Nucleus accumbens (tissue), 56 donors: ENCODE measurements at places on chromosomes 4 and X.

DNA sequence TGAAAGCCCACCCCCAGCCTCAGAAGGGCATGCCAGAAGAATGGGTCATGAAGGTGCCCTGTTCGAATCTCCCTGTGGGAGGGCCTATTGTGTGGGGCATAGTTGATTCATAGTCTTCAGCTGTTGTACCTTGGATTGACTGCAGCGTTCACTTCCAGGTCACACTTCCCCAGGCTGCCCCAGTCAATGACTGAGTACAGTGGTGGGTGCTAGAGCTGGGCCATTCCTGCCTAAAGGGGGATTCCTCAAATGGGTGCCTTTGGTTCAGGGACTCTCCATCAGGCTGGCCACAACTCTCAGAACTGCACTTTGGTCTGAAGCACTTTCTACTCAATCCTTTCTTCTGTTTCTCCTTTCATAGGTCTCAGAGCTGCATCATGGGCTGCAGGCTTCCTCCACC lies 35.0 kb upstream of the RASGEF1B start:
- DNase-seq = no peak

GRCh38 chr4:135777361-135777760 lies 1575.8 kb upstream of the PABPC4L start:
- DNase-seq = no peak

- no peak for DNase-seq
These were observed 23.3 kb upstream of the ARX start for GRCh38 chrX:25039036-25039435.

DNA sequence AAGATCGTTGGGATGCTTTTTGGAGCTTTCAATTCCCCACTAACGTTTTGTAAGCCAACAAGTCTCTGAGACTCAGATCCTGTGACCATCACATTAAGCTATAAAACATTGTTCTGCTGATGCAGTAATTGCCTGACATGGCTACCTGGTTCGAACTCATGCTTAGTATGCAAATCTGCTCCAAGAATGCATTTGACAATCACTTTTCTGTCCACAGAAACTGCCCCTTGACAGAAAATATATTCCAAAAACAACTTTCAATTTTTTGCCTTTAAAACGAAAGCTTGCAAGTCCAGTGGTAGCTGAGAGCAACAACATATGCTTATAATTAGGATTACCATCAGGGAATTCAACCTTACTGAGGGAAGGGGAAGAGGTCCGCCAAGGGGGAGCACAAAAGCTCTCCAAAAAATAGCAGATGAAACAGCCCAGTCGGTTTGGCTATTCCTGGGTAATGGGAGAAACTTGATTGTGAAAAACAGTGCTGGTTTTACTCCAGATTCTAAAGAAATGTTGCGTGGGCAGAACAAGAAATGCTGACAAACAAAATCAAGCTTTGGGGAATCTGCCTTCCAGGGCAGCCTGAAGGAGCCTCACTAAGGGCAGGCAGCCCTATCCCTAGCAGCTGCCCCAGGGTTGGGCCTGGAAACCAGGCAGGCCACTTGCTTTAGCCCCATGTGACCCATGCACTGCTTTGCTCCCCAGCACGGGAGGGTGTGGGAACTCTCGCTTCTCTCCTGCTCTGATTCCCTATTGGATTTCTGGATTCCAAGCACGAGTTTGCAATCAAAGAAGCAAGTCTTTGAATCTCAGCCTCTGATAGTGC lies 160.7 kb upstream of the LDB2 start:
- no peak for DNase-seq

DNA sequence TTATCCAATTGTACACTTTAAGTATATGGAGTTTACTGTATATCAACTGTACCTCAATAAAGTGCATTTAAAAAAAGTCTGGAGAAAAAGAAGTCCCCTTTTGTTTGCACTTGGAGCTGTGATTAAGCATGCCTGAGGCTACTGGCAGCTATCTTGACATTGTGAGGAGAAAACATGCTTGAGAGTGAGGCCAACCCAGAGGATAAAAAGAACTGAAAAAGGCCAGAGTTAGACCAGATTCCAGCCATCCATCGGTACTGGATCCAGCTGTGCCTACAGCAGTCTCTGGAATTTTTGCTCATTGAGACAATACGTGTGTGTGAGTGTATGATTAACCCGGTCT lies 57.4 kb downstream of the LGI2 start:
- no peak for DNase-seq

DNA sequence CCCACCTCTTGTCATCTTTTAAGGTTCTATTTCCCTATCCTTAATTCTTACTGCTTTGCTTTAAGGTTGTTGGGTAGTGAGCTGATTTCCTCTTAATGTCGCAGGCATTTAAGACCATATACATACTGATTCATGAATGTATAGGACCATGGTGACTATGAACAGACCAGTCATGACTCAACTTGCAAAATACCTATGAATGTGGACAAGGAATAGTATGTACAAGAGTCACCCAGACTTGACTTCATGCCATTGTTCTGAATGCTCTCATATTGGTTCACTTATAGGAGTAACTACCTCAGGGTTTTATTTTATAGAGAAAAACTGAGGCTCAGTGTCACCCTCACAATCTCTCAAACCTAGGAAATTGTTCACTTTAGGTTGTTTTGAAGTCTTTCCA lies 44.3 kb downstream of the CCNG2 start:
- no peak for DNase-seq

GRCh38 chr4:27198246-27198645 lies 337.6 kb downstream of the STIM2 start:
- no peak for DNase-seq

DNA sequence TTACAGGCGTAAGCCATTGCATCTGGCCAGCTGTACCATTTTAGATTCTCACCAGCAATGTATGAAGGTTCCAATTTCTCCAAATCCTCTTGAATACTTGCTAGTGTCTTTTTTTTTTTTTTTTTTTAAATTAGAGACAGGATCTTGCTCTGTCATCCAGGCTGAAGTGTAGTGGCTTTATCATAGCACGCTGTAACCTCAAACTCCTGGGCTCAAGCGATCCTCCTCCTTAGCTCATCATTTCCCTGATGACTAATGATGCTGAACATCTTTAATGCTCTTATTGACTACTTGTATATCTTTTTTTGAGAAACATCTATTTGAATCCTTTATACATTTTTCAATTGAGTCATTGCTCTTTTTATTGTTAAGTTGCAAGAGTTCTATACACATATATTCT lies 40.3 kb downstream of the HDAC8 start:
- DNase-seq = no peak

- DNase-seq = no peak
These were observed 10.0 kb upstream of the SPP1 start for GRCh38 chr4:87965501-87965975.

GRCh38 chrX:118373538-118373937 lies 27.6 kb downstream of the WDR44 start:
- no peak for DNase-seq

- no peak for DNase-seq
These were observed 106.9 kb downstream of the KDR start for GRCh38 chr4:55018521-55018920.

DNA sequence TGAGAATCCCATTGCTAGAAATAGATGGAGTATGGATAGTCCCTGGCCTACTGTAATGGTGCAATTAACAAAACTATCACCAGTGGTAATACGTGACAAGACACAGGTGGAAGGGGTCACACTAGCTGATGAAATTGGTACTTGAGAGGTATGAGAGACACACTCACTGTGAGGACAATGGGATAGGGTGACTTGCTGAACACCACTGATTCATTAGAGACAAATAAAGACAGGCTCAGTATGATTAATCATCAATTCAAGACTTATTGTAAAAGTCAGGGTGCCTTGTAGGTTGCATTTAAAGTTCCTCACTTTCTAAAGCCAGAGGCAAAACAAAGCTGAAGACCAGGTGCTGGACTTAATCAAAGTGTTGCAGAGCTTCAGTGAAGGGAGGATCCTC lies 361.6 kb upstream of the EMCN start:
- no peak for DNase-seq

- peak; percentile 19 for DNase-seq
These were observed 9.9 kb downstream of the NSG1 start for GRCh38 chr4:4396628-4397440.

GRCh38 chrX:7242613-7243012 lies 94.7 kb upstream of the PUDP start:
- no peak for DNase-seq

- no peak for DNase-seq
These were observed 19.7 kb downstream of the FABP2 start for GRCh38 chr4:119302073-119302832.

- DNase-seq = no peak
These were observed 171.8 kb upstream of the FGF16 start for GRCh38 chrX:77275392-77275791.

GRCh38 chr4:27272217-27272616 lies 411.6 kb downstream of the STIM2 start:
- no peak for DNase-seq

DNA sequence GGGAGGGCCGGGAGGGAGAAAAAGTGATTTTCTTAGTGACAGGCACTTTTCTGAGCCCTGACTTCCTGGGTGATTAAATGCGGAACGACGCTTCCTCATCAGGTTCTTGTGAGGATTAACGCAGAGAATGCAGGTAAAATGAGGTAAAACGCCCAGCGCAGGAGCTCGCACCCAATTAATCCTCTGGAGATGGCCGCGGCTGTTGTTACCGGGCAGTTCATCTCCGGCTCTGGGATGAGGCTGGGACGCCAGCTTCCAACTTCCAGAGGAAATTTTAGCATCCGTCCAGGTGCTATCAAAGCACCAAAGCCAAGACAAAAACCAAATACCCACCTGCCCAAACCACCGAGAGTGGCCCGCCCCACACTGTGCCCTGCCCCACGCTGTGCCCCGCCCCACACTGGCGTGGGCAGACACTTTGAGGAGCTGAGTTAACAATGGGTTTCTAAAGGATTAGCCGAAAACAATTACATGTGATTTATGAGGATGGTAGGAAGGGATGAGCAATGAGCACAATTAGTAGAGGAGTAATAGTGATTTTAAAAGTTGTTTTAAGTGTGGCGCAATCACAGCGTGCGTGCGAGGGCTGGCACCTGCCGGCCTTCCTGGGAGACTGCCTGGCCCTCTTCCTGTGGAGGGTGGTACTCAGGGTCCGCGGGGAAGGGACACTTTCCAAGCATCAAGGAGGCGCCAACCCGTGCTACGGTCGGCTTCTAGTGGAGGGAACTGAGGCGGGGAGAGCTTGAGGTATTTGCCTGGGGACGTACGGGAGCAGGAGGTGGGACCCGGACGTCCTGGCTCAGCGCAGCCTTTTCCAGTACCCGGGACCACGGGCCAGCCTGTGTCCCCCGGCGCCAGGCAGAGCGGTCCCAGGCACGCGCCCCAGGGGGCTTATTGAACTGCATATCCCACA lies 41.6 kb upstream of the ADRA2C start:
- DNase-seq = no peak

DNA sequence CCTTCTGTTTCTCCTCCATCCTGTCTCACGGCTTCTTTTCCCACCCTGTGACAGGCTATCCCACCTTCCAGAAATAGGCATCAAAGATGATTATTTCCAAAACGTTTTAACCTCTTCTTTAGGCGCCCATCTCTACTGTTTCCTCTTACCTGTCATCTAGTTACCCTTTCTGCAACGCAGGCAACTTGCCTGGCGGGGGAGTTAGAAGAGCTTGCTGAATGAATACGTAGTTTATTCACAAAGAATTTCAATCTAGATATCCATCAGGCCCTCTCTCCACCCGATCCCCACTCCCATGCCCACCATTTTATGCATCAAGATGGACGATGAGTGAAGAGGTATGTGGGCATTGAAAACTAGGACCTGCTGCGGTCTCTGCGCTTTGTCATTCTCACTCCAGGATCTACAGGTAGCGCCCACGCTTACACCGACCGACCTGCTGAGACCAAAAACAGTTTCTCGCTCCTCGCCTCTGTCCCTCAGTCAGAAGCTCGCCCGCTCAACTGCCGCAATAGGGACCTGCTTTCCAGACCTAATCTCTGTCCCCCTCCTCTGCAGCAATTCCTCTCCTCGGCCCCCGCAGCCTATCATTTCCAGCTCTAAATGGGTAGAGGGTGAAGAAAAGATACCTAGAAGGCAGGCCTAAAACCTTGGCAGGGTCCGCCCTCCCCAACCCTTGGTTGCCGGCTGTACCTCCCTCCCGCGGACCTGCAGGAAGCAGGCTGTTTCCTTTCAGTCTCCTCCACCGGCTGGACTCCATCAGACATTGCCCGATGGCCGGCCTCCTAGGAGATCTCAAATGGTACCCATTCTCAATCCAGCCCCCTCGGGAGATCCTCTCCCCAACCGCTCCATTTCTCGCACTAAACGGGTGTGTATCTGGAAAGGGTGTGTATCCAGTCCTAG lies 624 bp downstream of the BEX5 start:
- no peak for DNase-seq

DNA sequence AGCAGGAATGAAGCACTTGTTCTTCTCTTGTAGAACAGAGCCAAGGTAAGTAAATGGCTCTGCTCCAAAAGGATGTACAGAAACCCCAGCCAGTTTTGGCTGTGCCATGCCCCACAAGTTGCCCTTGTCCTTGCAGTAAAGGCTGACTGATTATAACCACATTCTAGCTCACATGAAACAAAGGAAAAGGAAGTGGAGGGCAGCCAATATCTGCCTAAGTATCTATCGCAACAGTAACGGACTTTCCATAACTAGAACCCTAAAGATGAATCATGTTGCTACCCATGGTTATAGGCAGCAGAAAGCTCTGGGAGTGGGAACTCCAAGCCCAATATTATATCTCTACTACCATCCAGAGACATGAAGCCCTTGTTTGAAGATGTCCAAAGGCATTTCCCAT lies 95.7 kb downstream of the COMMD8 start:
- no peak for DNase-seq

DNA sequence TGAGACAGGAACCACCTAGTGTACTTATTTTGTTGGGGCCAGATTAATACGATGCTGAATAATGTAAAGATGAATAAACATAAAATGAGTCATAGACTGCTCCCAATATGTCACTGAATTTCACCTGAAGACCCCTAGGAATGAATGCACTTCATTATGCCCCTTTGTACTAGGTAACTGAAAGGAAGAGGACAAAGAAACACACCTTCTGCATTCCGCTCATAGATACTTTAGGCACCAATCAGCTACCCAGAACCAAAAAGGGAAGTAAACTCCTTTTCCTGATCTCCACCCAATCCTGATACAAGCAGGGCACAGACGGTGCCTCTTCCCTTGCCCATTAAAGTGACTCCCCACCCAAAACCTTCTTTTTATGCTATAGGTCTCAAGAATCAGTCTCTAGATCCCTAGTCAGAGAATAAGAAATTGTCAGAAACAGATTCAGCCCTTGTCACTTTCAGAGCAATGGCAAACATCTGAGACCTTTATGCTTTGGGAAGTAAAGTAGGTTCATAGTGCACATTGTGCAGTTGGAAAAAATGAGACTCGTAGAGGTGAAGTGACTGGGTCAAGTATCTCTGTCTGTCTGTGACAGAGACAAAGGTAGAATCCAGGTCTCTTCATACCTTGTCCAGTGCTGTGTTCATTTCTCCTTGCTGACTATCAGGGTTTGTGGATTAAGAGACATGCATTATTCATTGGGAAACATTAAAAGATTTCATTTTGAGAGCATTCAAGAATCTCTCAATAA lies 2.3 kb downstream of the GPR174 start:
- DNase-seq = no peak

DNA sequence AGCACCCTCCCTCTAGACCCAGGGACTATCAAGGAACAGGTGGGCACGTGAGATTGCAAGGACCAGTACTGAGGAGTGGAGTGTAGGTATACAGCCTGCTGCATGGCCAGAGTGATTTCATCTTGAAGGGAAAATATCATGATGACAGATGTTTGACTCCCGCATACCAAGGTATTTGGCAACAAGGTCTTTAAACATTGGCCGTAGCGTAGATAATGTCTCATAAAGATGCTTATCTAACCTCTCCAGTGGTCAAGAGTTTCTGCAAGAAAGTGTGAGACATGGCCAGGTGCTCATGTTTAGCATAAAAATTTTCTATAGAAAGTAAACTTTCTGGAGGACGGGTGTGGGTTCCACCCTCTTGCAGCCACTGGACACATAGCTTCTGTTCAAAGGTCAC lies 18.7 kb upstream of the ZNF630 start:
- DNase-seq = no peak
